ENCODE measurements at places on chromosomes 12 and 14.

- DNase-seq, result no peak
These were observed 244.4 kb downstream of the ATXN7L3B start for GRCh38 chr12:74781991-74782485.

DNA sequence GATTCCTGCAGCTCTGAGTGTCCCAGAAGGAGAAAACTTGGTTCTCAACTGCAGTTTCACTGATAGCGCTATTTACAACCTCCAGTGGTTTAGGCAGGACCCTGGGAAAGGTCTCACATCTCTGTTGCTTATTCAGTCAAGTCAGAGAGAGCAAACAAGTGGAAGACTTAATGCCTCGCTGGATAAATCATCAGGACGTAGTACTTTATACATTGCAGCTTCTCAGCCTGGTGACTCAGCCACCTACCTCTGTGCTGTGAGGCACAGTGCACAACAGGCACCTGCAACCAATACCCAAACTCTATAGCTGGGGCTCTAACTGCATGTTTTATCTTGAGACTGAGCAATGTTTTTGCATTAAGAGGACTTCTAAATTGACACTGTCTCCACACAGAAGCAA is 379.2 kb upstream of the OR4E1 start:
- DNase-seq, result peak; percentile 40

DNA sequence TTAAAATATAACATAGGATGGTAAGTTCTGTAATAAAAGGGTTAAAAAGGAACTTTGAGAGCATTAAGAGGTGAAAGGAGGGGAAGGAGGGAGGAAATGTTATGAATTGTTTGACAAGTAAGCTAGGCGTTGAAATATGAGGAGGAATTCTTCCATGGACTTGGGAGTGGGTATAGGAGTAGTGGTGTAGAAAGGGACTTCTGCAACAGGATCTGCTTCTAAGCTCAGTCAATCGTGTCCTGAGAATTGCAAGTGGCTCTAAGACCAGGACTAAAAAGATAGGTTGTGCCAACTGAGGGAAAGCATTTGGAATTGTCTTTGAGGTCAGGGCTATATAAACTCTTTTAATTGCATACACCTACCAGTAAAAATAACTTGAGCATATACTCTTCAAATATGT is 74.1 kb upstream of the SLC38A2 start:
- DNase-seq, result no peak

- DNase-seq, result no peak
These were observed 341.2 kb upstream of the KITLG start for GRCh38 chr12:88921434-88921833.

GRCh38 chr12:69324797-69325466 is 23.2 kb upstream of the LYZ start:
- no peak for DNase-seq

DNA sequence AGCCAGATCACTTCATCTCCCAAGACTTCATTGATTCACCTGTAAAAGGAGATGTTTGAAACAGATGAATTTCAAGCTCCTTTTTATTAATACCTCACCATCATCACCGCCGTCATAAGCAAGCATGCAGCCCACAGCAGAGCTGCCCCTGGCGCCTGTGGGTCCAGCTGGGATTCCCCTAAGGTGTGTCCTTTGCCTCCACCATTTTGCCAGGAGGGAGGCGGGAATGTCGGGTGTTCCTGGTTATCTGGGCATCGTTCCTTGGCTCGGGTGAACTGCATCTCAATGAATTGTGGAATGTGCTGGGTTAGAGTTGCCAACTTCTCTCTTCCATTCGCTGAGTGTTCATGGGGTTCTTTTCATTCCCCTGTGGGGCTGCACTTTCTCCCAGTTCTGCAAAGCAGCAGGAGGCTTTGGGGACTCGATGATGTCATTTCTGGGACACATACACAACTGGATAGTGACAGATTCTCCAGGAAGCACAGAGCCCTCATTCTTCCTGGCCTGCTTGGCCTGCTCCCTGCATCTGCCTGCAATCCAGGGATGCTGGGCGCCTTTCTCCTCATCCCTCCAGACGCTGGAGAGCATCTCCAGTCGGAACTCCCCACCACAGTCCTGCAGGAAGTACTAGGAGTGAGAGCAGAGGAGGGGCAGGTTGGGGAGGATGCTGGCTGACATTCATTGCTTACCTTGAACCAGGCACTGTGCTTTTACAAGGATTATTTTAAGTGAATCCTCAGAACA is 10.1 kb downstream of the CCND2 start:
- DNase-seq, result no peak

- DNase-seq, result no peak
These were observed 41.3 kb downstream of the CDC42BPB start for GRCh38 chr14:103016071-103016470.

DNA sequence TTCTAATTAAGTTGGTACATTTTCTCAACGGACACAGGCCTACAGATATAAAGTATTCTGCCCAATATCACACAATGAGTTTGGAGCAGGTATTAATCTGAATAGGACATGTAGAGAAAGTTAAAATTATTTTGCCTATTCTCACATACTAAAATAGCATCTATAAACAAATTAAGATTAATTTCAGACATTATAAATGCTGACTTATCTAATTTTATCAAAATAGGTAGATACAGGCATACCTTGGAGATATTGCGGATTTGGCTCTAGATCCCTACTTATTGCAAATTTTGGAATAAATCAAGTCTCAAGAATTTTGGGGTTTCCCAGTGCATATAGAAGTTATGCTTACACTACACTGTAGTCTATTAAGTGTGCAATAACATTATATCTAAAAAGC is 41.0 kb upstream of the GRIP1 start:
- no peak for DNase-seq

GRCh38 chr12:49507139-49507538 is 31.7 kb upstream of the KCNH3 start:
- DNase-seq, result no peak

GRCh38 chr12:12716793-12717585 is at the start of gene CDKN1B:
Gene CDKN1B (plus strand): TSS chr12:12717368. CDS start chr12:12717840, 472 bp downstream.
- peak; percentile 93 for DNase-seq

GRCh38 chr12:43914923-43915468 is 79.1 kb downstream of the TMEM117 start:
- DNase-seq, result no peak

GRCh38 chr14:54737132-54737711 is 165.4 kb downstream of the GCH1 start:
- peak; percentile 5 for DNase-seq

DNA sequence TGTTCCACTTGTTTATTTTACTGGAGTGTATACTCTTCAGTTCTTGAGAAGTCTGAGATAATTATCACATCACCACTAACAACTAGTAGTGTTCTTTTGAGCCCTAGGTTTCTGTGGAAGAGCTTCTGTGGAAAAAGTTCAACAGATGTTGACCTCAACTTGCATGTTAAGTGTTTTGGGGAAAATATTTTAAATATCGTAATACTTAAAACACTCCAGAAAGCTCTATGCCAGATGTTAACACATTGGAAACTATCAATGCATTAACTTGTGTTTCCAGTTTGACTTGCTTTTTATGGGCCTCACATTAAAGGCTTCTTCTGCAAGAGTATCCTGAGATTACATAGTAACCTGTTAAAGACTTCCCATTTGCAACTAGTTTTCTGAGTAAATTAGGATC is 173.1 kb downstream of the DUSP6 start:
- no peak for DNase-seq

DNA sequence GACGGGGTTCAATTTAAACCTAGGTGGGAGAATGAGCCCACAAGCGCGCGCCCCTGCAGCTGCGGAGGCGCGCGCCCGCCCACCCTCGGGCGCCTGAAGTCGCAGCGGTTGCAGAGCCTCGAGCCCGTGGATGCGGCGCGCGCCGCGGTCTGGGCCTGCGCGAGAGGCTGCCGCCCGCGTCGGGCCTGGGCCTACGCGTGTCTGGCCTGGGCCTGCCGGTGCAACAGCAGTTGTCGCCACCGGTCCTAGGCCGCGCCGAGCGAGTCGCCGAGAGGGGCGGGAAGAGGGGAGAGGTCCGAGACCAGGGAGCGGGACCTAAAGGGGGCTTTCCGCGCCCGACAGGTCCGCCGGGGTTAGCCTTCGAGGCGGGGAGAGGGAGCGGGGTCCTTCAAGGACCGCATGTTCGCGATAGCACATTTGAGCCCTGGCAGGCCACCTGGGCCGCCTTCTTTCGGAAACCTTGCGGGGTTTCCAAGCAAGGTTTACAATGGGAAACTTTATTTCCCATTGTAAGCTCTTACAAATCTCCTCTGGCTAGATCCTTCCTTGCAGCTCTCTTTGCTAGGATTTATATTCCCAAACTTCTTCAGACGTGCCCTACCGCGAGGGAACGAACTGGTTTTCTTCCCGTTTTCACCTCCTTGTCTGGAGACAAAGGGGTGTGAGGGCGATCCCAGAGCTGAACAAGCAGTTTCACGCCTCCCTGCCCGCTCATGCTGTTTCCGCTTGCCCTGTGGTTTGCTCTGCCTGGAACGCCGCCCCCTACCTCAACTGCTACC is 6.8 kb downstream of the SIX6 start:
- DNase-seq, result no peak

GRCh38 chr12:52566847-52567291 is 6.8 kb downstream of the KRT74 start:
- peak; percentile 77 for DNase-seq

DNA sequence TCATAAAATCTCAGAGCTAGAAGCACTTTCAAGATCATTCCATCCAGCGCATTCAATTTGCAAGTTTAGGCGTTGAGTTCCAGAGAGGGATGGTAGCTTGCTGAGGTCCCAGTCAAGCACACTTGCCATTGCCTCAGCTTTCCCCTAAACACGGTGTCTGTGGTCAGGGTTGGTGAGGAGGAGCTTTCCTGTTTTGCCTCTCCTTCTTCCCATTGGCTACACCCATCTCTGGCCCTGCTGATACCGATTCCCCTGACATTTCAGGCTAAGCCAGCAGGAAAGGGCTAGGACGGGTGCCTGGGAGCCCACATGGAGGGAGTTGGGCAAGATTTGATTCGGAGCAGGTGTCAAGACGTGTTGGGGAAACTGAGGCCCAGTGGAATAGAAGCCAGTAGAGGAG is 9.1 kb downstream of the NFATC4 start:
- DNase-seq, result no peak

DNA sequence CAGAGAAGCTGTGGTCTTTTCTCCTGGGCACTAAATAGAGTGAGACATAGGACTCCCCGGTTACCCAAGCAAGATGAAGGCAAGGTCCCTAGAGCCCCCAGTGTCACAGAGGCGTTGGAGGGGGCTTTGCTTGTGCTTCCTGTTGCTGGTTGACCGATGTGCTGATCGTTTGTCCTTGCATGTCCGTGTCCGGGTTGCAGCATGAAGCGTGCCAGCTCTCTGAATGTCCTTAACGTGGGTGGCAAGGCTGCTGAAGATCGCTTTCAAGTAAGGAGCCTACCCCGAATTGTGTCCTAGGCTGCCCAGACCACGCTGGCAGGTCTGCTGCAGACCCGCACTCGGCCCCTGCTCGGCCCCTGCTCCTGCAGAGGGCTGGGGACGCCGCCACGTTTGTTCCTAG is 23.1 kb downstream of the XRCC3 start:
- DNase-seq, result no peak

- DNase-seq, result no peak
These were observed 463.2 kb downstream of the BCL11B start for GRCh38 chr14:98808494-98809407.

GRCh38 chr12:58554522-58555157 is 365.7 kb downstream of the LRIG3 start:
- no peak for DNase-seq

DNA sequence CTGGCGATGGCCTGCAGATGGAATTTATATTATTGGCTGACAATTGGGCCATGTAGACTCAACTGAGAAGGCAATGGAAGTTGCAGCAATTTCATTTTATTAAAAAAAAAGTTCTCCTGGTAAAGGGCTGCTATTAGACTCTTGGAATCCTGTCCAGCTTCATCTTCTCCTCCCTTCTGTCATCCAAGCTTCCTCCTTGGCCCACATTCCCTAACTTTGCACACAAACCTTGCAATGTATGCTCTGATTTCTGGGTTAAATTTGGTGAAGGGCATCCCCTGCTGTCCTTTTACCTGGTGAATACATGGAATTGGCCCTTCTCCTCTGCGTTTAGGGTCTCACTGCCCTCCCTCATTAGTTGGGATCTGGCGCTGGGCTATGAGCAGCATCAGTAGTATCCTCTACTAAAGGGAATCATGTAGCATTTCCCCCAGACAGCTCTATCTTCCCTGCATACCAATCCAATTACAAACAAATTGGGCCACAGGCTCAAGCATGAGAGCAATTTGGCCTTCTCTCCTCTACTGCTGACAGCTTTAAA is 336.9 kb downstream of the BMP4 start:
- no peak for DNase-seq

DNA sequence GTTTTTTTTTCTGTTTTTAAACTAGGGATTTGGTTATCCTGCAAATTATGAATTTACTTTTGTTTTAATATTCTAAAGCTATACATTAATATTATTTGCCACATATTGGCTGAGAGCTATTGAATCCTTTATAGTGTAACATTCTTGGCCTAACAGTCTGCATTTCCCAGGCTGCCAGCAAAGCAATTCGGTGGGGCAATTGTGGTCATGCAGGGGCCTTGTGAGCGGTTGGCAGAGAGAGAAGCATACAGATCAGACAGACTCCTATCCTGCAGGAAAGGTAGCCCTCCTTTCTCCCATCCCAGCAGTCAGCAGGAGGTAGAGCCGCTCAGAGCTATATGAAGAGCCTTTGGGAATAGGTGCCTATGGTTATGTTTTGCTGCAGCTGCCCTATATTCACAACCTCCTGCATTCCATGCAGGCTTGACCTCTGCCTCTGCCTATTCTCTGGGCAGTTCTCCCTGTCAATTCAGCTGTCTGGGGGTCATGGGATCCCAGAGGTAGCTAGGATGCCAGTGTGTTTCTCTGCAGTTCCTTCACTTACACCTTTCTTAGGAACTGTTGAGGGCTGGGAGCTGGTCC is 144.7 kb downstream of the GPHN start:
- DNase-seq, result no peak

DNA sequence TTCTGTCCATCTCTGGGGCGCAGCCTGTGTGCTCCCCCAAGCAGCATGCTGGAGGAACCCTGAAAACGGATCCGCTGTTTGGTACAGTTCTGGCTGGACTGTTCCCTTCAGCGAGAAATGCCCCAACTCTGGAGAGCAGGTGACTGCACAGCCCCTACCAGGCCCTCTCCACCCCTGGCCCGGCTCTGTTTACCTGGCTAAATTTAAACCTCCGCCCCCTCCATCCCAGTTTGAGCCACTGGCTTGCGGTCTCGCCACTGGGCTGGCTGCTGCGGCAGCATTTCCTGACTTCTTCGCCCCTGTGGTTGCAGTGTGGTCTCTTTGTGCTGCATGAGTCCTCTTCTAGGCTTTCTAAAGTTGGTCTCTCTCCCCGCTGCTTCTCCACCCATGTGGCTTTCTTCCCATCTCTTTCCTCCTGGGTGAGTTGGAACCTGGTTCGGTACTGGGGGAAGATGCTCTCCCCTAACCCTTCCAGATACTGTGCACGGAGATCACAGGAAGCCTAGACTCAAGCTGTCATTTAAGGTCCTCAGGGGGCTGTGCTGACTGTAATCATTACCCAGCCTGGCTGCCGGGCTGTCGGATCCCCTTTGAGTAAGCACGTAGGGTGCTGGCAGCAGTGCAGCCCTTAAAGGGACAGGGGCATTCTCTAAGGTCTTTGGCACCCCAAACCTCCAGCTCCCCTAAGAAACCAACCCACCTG is 60.6 kb downstream of the FBXL14 start:
- peak; percentile 35 for DNase-seq

- DNase-seq, result no peak
These were observed 52.6 kb downstream of the GPHB5 start for GRCh38 chr14:63266106-63266505.

- no peak for DNase-seq
These were observed 814 bp downstream of the RAB2B start for GRCh38 chr14:21475767-21476522.

GRCh38 chr12:92503029-92503931 is 199.5 kb upstream of the PLEKHG7 start:
- DNase-seq, result no peak
